ENCODE measurements at places on chromosomes 2 and 18.
A peak's percentile ranks its signal among the peaks of the same experiment; 100 is the strongest.

DNA sequence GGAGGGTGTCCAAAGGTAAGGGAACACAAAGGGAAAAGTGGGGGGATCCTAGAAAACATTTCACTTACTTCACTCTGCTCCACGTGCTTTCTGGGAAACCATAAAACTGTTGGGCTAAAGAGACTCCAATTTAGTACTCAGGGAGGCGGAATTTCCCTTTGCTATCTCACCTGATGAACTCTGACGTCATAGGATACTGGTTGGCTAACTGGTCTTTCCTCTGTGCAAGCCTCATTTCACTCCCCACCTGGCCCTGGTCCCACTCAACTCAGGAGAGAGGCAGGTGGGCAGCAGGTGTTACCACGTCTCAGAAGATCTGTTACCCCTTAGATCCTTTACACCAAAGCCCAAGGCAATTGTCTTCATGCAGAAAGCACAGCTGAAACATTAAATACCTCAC lies 51.8 kb upstream of the PMAIP1 start:
- DNase-seq: no peak

- no peak for DNase-seq
These were observed 864.2 kb upstream of the LRATD1 start for GRCh38 chr2:13768274-13768673.

DNA sequence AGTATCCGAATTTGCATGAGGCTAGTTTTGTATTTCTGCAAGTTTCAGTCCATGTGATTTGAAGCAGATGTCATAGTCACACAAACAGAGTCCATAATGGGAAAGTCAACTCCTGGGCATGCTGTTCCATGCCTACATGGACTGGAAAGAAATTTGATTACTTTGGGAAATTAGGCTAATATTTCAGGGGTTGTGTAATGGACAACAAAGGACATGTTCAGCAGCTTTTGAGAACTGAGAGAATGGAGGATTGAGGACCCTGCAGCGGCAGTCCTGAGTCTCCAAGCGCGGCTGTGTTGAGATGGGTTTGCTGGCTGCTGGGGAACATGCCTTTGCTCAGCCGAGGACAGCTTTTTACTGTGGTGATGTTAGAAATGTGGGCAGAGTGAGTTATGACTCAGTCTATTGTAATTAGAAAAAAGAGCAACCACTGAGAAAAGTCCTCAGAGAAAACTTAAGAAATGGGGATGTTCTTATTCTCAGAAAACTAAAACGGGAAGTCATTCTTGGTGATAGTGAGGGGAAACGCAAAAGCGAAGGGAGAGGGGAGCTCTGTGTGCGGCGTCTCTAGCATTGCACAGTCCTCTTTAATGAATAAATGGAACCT lies 149.2 kb downstream of the FAM210A start:
- peak; percentile 66 for DNase-seq

DNA sequence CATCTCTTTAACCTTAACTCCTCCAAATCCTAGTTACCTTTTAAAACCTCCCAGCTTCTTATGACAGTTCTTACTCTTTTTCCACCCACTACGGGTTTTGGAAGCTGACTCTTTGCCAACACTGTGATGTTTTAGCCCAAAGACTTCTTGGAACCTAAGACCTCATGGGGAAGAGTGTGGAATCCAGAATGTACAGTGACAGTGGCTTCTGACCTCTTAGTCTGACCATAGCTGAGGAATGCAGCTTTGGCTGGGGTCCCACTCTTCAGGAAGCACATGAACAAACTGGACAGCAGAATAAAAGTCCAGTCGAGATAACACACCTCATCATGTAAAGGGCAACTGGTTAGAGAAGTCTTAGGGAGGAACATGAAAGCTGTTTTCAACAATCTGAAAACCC lies 161.1 kb upstream of the PKDCC start:
- DNase-seq: no peak

DNA sequence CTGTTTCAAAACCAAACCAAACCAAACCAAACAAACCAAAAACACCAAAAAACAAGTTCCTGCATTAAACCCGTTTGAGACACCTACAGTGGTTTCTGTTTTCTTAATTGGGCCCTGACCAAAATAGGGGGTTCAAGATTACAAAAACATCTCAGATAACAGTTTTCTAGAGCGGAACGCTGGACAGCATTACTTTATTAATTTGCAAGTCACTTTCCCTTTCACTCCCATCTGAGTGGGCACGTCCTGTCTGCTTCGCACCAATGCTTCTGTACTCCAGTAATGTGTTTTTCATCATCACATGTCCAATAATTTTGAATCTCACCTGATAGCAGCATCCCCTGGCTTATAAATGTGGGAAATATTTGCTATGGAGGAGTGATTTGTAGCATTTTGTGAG lies 11.7 kb upstream of the MYO1B start:
- DNase-seq: no peak

DNA sequence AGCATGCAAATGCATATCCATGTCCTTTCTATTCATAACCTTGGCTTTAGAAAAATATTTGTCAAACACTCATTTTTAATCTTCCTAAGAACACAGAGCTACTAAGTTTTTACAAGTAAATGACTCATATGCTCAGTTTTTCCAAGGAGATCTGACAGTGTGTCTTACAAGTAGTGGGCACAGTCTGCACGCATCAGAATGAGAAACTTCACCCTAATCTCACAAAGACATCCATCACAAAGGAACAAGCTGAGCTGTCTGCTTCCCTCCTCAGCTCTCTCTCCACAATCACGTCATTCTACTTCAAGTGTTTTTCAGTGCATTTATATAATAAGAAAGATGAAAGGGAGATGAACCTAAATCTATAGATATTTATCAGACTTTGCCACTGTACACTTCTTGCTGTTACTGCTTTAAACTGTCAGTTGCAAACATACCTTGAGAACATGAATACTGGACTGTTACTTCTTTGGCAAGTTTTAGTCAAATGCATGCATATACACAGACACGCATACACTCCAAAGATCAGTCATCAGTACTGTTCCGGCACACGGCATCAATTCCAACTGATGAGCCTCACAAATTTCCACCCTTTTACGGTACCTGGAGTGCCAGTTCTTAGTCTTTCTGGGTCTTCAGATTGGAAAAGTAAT lies 75.7 kb downstream of the RBMS1 start:
- peak; percentile 56 for DNase-seq

GRCh38 chr18:11719050-11719449 lies 30.0 kb downstream of the GNAL start:
- DNase-seq: no peak

DNA sequence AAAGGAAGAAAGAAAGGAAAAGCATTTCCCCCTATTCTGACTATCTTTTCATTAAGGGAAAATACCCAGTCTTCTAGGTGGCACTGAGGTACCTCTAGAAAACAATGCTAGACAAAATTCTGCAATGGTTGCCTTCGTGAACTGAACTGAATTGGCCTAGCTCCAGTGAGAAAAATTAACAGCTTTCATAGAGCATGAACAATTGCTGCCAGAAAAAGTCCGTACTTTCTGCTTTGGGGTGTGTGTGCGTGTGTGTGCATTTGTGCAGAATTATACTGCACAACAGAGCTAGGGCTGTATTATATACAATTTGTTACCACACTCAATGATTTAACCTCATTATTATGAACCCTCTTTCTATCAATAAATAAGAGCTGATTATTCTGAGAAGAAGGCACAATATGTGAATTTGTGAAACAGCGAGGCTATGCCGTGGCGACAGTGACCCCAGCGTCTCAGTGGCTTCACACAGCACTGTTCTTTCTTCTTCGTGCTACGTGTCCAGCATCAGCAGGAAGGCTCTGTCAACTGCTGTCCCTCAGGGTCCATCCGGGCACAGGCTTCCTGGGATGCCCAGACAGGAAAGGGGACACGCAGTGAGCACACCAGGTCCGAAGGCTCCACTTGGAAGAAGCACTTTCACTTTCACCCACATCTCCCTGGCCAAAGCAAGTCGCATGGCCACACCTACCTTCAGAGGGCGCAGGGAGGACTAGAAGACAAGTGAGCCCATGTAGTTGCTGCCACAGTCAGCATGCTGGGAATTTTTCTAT lies 47.5 kb downstream of the PTGR3 start:
- DNase-seq: no peak

DNA sequence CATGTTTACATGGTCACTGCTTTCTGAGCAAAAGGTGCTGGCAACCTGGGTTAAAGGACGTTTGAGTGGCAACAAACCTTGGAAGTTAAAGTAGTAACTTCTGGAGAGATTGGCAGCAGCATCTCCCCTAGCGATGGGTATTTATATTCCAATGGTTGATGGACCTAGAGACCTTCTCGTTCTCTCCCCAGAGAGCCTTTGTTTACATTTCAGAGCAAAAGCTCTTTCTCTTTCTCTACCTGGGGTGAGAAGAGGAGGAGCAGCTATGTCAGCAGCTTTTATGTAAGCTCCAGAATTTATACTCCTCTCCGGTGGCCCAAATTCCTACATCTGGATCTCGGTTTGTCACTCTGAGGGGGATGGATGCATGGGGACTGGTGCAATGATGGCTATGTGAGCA lies 213.7 kb upstream of the ARL4C start:
- no peak for DNase-seq
